ENCODE measurements at places on chromosomes 16 and 17.
A peak's percentile ranks its signal among the peaks of the same experiment; 100 is the strongest.

DNA sequence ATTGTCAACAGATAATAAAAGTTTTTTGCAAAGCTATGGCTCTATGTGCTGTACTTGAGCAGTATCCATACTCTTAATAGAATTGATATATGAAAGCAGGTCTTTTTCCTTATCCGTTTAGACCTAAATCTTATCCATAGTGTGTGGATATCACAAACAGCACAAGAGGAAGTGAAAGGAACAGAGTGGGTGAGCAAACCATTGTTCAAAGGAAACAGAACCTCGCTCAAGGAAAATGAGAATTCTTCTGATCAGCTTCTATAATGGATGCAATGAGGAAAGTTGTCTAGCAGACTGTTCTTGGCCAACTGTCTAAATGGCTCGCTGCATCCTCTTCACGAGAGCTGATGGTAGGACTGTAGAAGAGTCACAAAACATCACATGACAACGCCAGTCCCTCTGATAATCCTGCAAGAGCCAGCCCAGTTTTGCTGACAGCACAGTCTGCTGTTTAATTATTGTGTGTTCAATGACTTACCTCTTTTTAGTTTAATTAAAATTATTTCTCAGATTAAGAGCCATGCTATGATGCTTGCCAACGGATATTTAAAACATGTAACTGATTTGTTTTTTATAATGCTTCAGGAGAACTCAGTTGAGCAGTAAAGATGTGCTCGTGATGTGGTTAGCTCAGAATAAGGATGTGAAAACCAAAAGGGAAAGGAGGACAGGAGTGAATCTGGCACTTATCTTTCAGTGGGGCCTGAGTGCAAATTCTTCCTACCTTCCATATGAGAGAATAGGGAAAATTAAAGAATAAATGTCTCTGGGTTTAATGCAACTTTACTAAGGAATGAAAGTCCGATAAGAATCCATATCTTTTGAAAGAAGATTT, 38.5 kb downstream of the WWOX start:
- no peak for DNase-seq

DNA sequence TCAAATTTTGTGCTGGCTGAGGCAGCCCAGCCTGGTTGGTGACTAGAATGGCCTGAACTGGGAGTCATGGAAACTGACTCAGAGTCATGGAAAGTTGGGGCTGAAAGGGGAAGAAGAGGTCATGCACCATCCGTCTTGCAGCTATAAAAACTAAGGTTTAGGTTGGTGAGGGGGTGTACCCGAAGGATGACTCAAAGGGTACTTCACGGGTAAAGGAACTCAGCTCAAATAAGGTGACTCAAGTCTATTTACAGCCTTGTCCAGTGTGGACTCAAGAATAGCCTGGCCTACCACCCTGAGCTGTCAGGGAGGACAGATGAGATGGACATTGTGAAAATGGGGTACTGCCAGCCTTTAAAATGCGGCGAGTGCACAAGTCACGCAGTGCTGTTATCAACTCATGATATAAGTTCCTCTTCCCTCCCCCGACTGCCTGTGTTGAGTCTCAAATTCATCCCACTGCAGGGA, 18.6 kb downstream of the CD300LB start:
- DNase-seq, result no peak

GRCh38 chr16:30367349-30368009, 2.8 kb downstream of the TBC1D10B start:
- no peak for DNase-seq

DNA sequence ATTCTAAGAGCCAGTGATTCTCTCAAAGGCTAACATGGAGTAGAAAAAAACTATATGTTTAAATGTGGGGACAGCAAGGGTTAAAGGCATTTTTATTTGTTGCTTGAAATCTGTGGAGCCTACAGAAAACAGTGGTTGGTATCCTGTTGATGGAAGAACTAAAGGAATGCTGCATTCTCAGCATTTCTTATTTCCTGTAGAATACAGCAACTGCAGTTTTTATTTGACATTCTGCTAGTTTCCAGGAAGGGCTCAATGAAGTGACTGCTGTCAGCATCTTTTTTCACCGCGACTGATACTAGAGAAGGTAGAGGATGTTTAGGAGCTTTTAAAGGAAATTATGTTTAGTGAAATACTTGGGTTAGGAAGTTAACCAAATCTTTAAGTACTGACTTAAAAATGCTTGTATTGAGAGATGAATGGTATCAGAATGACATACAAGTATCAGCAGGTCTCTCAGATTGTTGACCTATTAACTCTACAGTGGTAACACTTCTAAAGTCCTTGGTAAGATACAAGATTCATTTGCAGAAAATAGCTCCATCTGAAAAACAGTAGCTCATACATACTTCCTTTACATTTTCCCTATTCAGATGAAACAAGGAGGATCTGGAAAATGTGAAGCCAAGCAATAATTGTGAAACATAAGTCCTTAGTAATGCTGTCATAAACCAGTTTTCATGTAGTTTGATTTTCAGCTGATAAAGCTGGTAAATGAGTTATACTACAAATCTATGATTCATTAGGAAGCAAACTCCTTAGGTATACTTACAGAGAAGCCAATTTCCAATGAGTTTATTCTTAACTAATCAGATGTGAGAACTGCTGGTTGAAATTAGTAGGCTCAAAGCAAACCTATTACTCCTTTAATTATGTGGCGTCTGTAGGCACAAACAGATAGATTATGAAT, 15.2 kb downstream of the CLTC start:
- no peak for DNase-seq

DNA sequence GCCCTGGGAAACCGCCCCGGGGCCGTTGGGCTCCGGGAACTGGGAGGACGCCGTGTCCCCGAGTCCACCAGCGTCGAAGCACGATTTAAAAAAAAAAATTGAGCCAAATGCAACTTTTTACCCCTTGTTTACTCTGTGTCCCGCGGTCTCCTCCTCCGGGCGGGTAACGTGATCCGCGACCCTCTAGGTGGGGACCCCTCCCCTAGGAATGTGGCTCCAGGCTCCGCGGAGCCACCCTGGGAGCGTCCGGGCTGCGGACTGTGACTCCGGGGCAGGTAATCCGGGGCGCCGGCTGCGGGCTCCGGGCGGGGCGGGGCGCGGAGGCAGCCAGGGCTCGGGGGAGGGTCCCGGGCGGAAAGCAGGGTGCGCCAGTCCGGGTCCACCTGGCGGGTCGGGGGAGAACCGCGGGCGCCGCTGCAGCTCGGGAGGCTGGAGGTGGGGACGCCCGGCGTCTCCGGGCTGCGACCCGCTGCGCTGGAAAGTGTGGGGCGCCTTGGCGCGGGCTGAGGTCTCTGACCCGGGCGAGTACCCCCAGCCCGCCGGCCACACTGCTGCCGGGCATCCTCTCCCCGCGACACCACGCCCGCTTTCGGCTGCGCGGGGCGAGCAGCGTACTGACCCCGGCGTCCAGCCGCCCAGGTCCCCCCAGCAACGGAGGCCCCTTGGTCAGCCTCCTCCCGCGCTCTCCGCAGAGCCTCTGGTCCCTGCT, 852 bp upstream of the HELZ start:
- DNase-seq, result peak; percentile 31

DNA sequence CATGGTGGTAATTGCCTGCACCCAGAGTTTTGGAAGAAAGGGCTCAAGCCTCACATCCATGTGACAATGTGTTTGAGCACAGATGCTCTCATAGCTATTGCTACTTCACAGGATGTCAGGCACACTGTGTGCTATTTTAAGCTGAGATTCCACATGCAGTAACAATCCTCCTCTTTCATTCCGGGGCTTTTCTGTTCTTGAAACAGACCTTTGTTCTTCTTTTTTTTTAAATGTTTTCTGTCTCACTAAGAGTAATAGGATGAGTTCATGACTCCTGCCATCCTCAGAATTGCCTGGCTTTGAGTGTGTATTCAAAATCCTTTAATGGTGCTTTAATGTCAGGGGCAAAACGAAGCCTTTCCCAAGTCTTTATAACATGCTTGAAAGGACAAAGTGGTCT, 198.9 kb downstream of the ABCC12 start:
- DNase-seq, result no peak

GRCh38 chr17:19024101-19025078, 19.8 kb upstream of the FAM83G start:
- no peak for DNase-seq

- no peak for DNase-seq
These were observed 365.9 kb upstream of the ERCC4 start for GRCh38 chr16:13554005-13554404.

DNA sequence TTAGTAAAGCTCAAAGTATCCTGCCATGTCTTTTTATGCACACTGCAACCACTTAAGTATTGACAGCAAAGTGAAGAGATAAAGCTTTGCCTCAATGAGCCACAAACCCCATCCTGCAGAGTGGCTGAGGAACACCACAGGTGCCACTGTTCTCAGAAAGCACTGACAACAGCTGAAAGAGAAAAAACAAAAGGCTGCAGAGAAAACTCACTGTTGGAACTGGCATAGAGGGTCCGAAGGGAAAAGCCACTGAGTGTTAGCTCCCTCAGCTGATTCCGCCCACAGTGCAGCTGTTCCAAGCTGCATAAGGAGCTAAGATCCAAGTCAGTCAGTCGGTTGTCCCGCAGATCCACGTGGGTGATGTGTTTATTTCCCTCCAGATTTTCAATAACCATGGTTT, 48.3 kb downstream of the PHLPP2 start:
- DNase-seq, result no peak

- DNase-seq, result no peak
These were observed 70.7 kb upstream of the DNAJA2 start for GRCh38 chr16:47043970-47044684.
